ENCODE measurements at places on chromosomes 6 and 20.

DNA sequence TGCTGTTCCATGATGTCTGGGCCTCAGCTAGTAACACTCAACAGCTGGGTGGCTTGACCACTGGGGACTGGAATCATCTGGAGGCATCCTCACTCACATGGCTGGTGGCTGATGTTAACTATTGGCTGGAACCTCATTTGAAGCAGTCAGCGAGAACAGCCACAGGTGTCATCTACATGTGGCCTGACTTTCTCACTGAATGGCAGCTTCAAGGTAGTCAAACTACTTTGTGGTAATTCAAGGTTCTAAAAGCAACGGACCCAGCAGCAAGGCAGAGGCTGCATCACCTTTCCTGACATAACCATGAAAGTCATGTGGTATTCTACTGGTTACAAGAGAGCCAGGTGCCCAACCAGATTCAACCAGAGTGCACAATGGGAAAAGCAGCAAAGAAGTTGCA is 115.9 kb upstream of the DST start:
- no peak for DNase-seq

- no peak for DNase-seq
Measured at GRCh38 chr6:137266309-137266586, 47.1 kb upstream of the IFNGR1 start.

DNA sequence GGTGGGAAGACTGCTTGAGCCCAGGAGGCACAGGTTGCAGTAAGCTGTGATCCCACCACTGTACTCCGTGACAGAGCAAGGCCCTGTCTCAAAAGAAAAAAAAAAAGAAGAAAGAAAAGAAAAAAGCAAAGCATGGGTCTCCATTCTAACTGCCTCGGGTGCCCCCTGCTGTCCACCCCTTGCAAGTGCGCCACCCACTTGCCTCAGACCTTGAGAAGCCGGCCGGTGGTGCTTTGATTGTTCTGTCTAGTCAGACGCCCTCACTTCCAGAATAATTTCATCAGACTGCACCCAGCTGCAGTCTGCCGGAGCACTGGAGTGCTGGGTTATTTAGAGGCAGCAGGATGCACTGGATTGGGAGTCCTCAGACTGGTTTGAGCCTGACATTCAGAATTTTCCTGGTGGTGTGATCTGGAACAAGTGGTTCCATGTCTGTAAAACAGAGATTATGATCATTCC is 17.6 kb upstream of the TM9SF4 start:
- peak; percentile 49 for DNase-seq

DNA sequence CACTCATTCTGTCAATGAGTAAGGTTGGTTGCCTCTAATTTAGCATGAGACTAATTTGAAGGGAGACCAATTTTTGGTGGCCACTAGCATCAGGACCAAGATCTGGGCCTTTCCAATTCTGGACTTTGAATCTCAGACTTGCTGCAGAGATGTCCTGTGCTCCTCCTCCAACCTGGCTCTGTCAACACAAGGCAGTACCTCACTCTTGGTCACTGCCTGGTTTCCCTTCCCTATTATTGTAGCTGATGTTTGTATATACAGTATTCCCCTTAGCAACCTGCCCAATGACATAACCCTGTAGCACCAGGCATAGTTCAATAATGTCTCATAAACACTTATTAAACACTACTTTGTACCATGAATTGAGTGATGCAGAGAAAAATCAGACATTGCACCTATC is 50.4 kb downstream of the UNC5CL start:
- DNase-seq, result no peak

- DNase-seq, result no peak
Measured at GRCh38 chr20:50695135-50695872, 4.0 kb upstream of the RIPOR3 start.

DNA sequence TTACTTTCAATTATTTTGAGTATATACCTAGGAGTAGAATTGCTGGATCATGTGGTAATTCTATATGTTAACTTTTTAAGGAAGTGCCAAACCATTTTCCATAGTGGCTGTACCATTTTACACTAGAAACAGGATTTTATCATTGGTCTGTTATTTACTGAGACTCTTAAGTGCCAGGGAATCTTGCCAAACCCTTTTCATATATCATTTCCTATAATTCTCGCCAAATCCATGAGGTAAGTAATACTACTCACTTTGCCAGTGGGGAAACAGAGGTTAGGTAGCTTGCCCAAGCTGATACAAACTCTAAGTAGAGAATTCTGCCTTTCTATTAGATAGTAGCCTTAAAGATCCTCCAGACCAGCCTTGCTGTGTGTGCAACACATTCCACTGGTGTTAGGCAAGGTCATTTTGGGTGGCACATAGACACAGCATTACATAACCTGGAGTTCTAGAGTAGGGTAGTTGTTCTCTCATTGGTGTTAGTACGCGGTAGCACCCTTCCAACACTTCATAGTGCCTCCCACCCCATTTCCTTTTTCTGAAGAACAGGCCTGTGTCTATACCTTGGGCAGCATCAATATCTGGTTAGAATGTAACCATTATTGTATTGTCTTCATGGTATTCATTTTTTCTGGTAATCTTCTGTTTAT is 65.5 kb downstream of the ARID1B start:
- DNase-seq, result peak; percentile 38

GRCh38 chr6:145147981-145148749 is 587.2 kb downstream of the EPM2A start:
- DNase-seq, result peak; percentile 30

GRCh38 chr6:111096246-111096645 is 8.9 kb downstream of the SLC16A10 start:
- no peak for DNase-seq

DNA sequence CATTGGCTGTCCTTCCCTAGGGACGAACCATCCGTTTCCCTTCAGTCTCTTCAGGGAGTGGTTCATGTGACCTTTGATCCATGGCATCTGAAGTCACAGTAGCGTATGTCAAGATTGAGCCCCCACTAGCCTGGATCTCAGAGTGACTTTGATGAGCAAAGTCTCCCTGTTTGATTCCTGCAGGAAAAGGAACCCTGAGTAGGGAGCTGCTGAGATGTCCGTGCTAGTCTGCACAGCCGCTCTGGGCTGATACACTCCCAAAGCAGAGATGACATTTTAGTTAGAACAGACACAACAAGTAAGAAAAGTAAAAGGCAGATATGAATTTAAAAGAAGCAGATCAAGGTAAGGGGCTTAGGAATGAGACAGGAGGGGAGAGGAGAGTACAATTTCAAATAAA is 899.4 kb downstream of the C6orf118 start:
- DNase-seq, result no peak

DNA sequence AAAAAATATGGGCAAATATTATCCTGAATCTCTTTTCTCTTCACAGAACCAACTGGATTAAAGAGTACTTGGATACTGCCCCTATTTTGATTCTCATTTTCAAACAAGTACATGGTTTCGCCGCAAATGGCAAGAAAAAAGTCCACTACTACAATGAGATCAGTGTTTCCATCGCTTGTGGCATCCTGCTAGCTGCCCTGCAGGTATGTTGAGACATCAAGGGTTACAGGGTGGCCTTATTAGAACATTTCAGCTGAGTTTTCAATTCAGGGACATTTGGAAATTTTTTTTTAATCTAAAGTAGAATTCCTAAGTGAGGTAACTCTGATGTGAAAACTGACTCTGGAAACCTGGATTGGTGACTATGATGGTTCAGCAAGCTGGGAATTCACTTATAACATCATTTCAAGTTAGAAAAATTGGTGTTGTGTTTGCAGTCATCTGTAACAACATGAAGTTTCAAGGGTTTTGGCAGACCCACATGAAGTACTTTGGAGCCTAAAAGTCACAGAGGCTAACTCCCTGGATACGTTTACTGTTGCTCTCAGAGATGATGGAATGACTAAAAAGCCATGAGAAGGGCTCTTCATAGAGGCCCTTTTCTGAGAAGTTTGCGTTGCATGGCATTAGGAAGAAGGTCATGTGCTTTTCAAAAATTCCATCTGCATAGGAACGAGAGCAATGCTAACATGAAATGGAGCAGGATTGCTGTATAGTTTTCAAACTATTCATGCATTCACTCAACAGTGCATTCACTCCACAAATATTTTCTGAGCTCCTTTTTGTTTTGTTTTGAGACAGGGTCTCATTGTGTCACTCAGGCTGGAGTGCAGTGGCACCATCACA is 25.5 kb downstream of the IYD start:
- no peak for DNase-seq
